GM23248 (cell line): ENCODE measurements at places on chromosomes 7 and 10. TPM values are rescaled to one million over a fixed set of nuclear protein-coding genes. Genes with fewer than 3 reads are reported as not detected.

Gene HOXA1
- total RNA-seq = 0.89 and 0.97 TPM in 2 replicates

Gene EFCAB10
- not detected in 2 replicates for total RNA-seq

Gene NEUROD6
- not detected in 2 replicates for total RNA-seq

Gene LRRC72
- total RNA-seq = not detected in 2 replicates

Gene NUTM2E
- total RNA-seq = not detected in 2 replicates

Gene MLXIPL
- not detected in 2 replicates for total RNA-seq

Gene CAPZA2
- total RNA-seq = 170 and 201 TPM in 2 replicates

DNA sequence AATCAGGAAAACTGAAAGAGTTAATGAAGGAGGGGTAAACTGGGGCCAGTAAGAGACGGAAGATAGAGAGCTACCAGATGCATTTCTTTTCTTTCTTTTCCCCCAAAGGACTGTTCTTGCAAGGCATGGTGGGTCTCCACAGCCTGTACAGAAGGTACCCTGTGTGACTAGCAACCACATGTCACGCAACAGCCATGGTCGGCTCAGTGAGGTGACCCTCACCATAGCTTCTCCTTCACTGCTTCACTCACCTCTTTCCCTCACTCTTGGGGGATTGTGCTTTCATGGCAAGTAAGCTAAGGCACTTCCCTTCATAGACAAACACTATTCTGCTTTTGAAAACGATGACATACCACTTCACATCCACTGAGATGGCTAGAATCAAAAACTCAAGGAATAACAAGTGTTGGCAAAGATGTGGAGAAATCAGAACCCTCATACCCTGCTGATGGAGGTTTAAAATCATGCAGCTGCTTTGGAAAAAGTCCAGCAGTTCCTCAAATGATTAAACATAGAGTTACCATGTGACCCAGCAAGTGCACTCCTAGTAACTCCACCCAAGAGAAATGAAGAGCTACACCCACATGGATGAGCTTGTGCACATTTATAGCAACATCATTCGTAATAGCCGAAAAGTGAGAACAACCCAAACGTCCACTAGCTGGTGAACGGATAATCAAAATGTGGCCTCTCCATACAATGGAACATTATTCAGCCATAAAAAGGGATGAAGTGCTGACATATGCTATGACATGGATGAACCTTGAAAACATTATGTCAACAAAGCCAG lies 3.8 kb upstream of the INSIG1 start:
- H3K36me3 ChIP-seq = no peaks in the 10 kb centered on the region
- no peak for DNase-seq
- H3K4me1 ChIP-seq = peaks cover 10% of the 10 kb centered on the region
- no peaks in the 10 kb centered on the region for H3K27me3 ChIP-seq
- H3K27ac ChIP-seq = no peak overlapping the region

DNA sequence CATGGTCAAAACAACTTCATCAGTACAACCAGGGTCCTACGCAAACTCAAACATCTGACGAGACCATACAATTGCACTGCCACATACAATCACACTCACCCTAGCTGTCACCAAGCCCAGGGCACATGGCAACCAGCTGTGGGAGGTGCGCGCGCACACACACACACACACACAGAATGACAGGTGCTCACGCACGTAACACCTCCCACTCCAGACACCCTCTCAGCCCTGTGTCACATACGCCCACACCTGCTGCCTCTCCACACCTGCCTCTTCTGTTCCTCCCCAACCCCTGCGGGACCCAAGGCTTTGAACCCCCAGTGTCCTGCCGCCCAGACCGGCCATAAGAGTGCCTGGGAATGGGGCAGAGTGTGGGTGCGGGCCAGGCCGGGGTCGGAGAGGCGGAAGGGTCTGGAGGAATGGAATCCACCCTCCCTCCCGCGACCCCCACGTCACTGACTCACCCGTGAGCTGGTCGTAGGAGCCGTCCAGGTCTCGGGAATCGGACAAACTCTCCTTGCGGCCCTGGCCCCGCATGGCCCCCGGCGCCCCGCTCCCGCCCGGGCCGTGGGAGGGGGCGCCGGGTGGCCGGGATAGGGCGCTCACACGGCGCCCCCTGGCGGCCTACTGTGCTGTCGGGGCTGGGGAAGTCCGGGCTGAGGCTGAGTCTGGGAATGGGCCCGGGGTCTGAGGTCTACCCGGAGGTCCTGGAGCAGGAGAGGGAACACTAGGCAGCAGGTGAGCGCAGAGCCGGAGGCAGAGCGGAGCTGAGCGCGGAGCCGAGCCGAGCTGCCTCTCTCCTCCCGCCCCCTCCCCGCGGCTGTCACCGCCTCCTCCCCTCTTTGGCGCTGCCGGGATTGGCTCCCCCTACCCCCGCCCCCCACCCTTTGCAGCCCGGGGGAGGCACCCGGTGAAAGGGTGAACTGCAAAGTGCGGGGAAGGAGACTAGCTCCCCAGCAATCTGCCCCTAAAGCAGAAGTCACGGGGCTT lies at the start of gene KCNIP2:
Gene KCNIP2, minus strand, starts transcription at position 769 of the 990 bp plus-strand sequence. Its CDS starts 232 bp downstream, at position 537.
- no peaks in the 10 kb centered on the region for H3K36me3 ChIP-seq
- no peaks in the 10 kb centered on the region for H3K27me3 ChIP-seq
- H3K4me1 ChIP-seq = no peaks in the 10 kb centered on the region
- no peak within 1 kb of the TSS for H3K27ac ChIP-seq

DNA sequence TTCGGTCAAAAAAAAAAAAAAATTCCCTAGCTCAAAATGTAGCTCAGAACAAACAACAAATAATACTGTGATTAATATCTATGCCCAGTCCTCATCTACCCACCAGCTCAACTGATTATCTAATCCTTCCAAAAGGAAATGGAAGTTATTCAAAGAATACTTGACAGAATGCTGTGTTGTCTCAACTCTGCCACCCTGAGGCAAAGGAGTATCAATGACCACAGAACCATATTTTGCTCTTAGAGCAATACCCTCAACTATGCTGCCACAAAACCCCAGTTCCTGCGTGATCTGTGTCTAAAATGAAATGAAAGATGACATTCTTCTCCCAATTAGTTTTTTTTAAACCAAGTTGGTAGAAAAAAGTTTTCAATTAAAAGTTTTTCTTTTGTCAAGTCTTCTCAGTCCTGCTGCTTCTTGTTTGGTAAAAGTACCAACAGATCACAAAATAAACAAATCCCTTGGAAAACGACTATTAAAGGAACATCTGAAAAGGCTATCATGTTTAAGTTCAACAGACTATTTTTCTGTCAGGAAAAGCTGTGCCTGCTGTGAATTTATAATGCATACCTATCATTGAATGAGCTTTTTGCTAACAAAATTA lies 21.6 kb downstream of the RBM28 start:
- no peaks in the 10 kb centered on the region for H3K27me3 ChIP-seq
- H3K4me1 ChIP-seq = peaks cover 43% of the 10 kb centered on the region
- no peak overlapping the region for H3K4me3 ChIP-seq
- peaks cover 41% of the 10 kb centered on the region for H3K36me3 ChIP-seq
- H3K27ac ChIP-seq = 0 out of 2 replicates have a peak overlapping the region, but pooled peaks have one; percentile 90
- peak; percentile 78 for DNase-seq

- H3K4me1 ChIP-seq = peaks cover 7% of the 10 kb centered on the region; the same call in 1 of the 2 replicates
- H3K27me3 ChIP-seq = no peaks in the 10 kb centered on the region
- H3K36me3 ChIP-seq = no peaks in the 10 kb centered on the region
- DNase-seq = peak; percentile 48
- no peak overlapping the region for H3K4me3 ChIP-seq
Measured at GRCh38 chr10:94218493-94219183, 144.1 kb downstream of the NOC3L start.

GRCh38 chr7:106655703-106656498 lies 5.1 kb downstream of the CCDC71L start:
- H3K27ac ChIP-seq = no peak overlapping the region
- no peaks in the 10 kb centered on the region for H3K27me3 ChIP-seq
- H3K36me3 ChIP-seq = peaks cover 21% of the 10 kb centered on the region
- peaks cover 26% of the 10 kb centered on the region for H3K4me1 ChIP-seq

GRCh38 chr7:155254018-155254417 lies 43.7 kb upstream of the INSIG1 start:
- H3K36me3 ChIP-seq = no peaks in the 10 kb centered on the region
- H3K27ac ChIP-seq = no peak overlapping the region
- H3K27me3 ChIP-seq = no peaks in the 10 kb centered on the region
- peaks cover 28% of the 10 kb centered on the region for H3K4me1 ChIP-seq
- no peak overlapping the region for H3K4me3 ChIP-seq

- no peaks in the 10 kb centered on the region for H3K36me3 ChIP-seq
- no peak for DNase-seq
- H3K4me1 ChIP-seq = no peaks in the 10 kb centered on the region
Measured at GRCh38 chr7:70925411-70926115, 206.4 kb upstream of the GALNT17 start.

DNA sequence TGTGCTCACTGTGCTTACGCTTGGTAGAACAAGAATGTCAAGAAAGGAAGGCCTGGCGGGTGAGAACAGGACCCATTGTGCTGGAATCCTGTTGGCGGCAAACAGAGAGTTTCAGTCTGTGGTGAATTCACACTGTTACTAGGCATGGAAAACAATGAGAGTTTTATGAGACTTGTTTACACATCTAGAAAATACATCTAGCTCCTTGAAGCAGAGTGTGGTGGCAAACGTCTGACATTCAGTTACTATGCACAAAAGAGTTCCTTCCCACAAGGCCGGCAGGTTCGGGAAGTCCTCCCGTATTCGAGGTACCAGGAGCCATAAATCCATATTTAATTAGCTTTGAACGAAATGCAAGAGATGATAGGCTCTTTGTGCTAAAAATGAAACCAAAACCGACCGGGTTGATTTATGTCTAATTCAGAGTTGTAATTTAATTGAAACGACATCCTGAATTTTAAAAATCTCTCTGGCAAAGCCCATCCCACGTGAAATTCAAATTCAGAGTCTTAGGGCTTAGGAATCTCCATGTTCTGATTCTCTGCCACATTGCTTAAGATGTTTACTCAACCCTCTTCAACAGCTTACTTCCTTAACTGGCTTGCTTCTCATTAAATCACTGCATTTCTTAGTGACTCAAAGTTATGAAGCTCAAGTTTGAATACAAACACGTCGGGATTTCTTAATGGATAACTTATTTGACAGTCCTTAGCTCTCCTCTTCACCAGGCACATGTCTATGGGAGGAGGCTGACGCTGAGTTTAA lies 299.9 kb upstream of the PITRM1 start:
- peak; percentile 82 for DNase-seq
- no peaks in the 10 kb centered on the region for H3K27me3 ChIP-seq
- H3K27ac ChIP-seq = peak overlapping the region; percentile 79

DNA sequence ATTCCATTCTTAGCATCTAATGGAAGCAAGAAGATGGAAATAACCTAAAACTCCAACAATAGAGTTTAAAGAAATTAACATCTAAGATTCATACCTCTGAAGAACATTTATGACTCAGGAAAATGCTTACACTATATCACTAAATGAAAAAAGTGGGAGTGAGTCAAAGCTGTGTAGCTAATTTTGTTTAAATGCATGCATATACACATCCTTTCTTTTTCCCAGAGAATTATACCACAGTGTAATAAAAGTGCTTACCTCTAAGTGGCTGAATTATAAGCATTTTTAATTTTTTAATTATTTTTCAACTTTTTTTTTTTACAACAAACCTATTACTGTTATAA lies 44.3 kb downstream of the CCDC71L start:
- H3K36me3 ChIP-seq = no peaks in the 10 kb centered on the region
- H3K4me1 ChIP-seq = peaks cover 66% of the 10 kb centered on the region
- no peak overlapping the region for H3K27ac ChIP-seq
- DNase-seq = peak; percentile 56
- no peaks in the 10 kb centered on the region for H3K27me3 ChIP-seq

DNA sequence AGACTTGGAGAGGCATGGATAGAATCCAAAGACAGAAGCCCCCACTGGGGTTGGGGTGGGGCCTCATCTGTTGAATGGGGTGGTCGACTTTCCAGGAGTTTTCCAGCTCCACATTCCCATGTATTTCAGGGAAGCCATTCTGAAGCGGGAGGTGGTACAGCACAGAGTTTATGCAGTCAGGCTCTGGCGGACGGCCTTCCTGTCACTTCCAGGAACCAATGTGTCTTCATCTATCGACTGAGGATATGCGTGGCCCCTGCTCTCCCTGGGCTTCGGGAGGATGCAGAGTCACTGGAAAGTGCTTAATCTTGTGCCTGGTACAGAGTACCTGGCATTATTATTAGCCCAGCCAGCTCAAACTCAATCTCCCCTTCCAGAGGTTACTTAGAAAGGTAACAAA lies 26.3 kb downstream of the DOCK1 start:
- H3K27ac ChIP-seq = no peak overlapping the region
- H3K4me3 ChIP-seq = peak overlapping the region; percentile 61
- H3K4me1 ChIP-seq = peaks cover 14% of the 10 kb centered on the region
- no peak for DNase-seq

DNA sequence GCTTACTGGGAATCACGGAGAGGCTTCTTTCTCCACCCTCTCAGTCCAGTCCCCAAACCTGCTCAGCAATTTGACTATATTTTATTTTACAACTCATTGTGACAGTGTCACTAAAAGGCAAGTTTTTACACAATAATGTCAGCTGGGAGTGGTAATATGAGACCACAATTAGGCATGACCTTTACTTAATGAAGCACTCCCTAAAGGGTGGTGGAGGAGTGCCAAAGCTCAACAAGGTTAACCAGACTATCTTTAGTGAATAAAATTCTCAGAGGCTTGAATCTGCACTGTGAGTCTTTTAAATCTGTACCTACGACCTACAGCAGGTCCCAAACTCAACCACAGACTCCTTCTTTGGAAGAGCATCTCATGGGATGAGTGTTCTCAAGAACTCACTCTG lies 215.6 kb downstream of the TAX1BP1 start:
- H3K4me1 ChIP-seq = peaks cover 18% of the 10 kb centered on the region
- H3K27me3 ChIP-seq = no peaks in the 10 kb centered on the region
- H3K4me3 ChIP-seq = no peak overlapping the region
- no peak for DNase-seq
- no peaks in the 10 kb centered on the region for H3K36me3 ChIP-seq

DNA sequence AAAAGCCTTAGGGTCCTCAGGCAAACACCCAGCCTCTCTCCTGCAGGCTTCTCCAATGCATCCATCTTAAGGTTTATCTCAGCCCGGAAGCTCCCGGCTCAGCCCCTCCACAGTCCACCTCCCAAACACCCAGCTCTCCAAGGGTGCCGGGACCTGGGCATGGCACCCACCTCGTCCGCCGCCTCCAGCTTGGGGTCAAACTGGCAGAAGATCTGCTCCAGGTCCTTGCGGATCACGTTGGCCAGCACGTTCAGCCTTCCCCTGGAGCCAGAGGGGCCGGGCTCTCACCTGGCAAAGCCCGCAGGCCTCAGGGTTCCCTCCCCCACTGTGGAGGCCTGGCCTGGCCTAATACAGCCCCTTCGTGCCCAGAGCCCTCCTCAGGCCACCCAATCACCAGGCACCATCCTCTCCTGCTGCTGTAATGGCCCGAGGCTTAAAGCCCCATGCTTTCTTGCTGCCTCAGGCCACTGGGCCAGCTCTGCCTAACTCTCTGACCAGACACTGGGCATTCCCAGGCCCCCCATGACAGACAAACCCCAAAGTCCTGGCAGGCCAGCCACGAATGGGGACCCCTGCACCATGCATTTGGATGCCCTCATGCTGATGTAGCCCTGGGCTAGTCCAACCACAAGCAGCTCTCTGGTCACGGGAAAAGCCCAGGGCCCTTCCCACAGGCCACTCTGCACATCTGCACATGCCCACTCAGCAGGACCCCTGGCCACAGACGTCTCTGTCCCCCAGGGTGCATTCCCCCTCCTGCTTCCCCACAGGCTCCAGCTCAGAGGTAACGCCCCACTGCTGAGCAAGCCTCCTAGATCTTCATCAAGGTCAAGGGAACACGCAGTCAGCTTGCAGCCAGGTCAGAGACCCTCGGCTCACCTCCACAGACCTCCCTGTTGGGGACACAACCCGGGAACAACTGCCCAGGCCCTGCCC lies 12.3 kb downstream of the OGDHL start:
- no peaks in the 10 kb centered on the region for H3K36me3 ChIP-seq
- peaks cover 28% of the 10 kb centered on the region for H3K27me3 ChIP-seq
- no peak overlapping the region for H3K27ac ChIP-seq
- H3K4me3 ChIP-seq = no peak overlapping the region
